ENCODE measurements at places on chromosomes 5 and 9.

DNA sequence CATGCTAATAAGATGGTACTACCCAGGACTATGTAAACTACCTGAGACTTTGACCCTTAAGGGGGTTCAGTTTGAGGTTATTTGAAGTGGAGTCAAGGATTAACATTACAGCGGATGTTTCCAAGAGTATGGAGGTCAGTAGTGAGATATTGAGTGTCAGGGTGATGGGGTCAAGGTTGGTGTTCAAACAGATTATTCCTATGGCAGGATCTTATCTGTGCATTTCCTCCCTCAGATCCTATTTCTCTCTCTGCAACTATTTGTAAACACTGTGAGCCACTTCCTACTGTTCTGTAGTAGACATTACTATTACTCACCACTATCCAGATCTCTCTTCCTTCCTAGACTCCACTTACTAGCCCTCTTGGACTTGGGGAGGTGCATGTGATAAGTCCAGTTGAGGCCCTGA, 54.0 kb upstream of the STOM start:
- DNase-seq, result no peak

- no peak for DNase-seq
Measured at GRCh38 chr5:41770799-41771198, 99.4 kb downstream of the OXCT1 start.

DNA sequence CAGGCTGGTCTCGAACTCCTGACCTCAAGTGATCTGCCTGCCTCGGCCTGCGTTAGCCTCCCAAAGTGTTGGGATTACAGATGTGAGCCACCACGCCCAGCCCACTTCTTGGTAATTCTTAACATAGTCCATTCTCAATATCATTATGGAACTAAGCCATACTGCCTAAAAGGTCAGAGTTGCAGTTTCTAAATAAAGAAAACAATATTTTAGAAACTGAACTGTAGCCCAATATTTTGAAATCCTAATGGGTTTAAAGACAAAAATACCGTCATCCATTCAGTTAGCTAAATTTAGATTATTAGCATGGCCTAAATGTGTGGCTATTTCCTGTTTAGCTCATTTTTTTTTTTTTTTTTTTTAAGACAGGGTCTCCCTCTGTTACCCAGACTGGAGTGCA, 99.5 kb downstream of the USP20 start:
- no peak for DNase-seq

DNA sequence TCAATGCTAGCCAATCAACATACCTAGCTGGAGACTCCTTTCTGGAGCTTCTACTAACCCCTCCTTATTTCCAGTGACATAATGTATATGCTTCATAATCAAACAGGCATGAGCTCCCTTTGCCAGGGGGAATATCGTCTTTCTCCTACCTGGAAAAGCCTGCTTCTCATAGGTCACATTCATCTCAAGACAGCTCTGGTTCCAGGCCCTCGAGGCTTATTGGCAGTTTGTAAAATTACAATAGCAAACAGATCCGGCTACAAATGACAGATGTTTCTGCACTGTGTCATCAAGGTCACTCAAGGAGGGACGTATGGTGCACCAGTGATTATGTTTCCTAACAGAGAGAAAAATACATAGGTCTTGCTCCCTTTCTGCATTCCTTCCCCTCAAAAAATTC, 140.0 kb downstream of the SAXO1 start:
- no peak for DNase-seq

- DNase-seq, result no peak
Measured at GRCh38 chr9:840343-840742, 1.2 kb upstream of the DMRT1 start.

- DNase-seq, result no peak
Measured at GRCh38 chr9:6965566-6965965, 207.8 kb downstream of the KDM4C start.

- DNase-seq, result no peak
Measured at GRCh38 chr5:155726267-155726666, 600.7 kb upstream of the SGCD start.

DNA sequence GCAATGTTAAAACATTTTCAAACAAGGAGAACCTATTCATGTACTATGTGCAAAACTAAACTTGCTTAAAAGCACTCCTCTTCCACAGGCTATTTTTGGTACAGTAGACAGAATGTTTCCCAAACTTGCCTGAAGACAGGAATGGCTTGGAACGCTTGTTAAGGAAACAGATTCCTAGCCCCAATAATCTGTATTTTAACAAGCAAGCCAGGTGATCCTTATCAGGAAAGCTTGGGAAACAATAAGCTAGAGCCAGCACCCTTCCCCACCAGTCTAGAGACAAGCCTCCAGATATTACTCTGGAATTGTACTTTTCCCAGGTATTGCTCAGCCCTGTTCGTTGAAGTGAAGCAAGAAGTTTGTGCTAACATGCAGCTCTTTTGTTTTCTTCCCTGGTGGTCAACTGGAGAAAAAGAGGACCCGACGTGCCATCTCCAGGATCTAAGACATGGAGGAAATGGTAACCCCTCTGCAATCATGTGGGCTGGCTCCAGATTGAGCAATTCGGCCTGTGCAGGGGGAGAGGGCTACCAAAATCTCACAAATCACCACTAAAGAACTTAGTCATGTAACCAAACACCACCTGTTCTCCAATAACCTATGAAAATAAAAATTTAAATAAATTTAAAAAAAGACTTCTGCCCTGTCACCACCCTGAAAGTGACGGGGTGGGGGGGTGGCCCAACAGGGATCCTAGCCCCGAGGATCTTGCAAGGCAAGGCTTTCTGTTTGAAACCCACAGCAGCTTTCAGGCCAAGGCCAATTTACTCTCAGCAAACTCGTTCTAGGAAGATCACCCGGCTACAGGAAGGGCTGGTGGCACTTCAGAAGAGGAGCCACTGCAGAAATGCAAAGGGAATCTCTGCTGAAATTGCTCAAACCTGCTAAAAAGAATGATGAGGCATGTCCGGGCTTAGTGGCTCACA, 48.6 kb downstream of the SHB start:
- DNase-seq, result no peak

GRCh38 chr9:117744856-117745389, 40.7 kb downstream of the TLR4 start:
- no peak for DNase-seq

DNA sequence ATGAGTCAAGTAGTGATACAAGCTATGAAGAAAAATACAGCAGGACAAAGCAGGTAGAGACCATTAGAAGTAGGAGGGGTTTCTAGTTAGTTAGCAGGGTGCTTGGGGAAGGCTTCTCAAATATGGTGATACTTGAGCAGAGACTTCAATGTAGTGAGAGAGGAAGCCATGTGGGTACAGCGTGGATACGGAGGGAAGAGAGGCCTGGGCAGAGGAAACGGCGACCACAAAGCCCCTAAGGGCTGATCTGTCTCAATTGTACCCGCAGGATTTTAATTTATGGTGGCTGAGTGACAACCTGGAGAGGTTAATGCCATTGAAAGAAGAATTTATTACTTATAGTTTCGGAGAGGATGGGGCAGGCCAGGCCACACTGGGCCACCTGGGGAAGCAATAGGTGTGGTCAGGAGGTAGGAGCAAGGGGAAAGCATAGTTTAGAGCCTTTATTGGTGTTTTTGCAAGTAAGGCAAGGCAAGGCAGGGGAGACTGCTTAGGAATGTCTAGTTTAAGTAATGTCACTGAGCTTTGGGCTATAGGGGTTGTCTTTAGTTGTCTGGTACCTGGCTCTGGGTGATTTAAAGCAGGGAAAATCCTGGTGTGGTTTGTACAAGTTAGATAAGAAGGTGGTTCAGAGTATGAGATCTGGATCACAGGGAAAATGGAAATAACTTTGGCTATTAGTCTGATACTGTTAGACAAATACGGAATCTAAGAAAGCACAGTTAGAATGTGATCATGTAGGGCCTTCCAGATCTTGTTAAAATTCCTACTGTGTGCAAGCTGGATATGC, 42.6 kb downstream of the GCNT4 start:
- no peak for DNase-seq

GRCh38 chr5:66963559-66963971, 233.0 kb downstream of the CD180 start:
- DNase-seq, result no peak

GRCh38 chr5:170747851-170748250, 35.7 kb upstream of the GABRP start:
- DNase-seq, result no peak

GRCh38 chr9:87556039-87556438, 58.4 kb downstream of the DAPK1 start:
- DNase-seq, result no peak

DNA sequence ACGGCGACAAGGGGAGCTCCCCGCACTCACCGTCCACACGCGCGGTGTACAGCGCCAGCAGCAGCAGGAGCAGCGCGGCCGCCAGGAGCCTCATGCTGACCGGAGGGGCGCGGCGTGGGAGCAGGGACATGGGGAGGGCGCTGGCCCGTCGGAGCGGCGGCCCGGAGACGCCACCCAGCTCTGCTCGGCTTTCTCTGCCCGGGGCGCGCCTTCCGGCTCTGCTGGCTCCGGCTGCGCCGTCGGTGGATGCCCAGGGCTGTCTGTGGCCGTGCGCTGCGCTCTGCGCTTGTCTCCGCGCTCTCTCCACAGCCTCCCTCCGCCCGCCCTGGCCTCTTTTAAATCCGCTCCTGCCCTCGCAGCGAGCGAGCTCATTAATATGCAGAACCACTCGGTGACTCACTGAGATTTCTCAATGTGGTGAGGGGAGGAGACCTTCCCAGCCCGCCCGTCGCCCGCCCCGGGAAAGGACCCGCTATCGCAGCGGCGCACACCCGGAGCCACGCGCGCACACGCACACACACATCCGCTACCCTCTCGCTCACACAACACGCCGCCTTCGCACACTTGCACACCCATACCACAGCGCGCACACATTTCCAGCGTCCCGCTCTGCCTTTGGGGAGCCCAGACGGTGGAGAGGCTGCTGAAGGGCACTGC, at the start of gene CXCL14:
CXCL14 (minus strand) TSS at position 307 of the 657 bp plus-strand sequence; CDS start at position 94, 213 bp downstream.
- DNase-seq, result peak; percentile 32

DNA sequence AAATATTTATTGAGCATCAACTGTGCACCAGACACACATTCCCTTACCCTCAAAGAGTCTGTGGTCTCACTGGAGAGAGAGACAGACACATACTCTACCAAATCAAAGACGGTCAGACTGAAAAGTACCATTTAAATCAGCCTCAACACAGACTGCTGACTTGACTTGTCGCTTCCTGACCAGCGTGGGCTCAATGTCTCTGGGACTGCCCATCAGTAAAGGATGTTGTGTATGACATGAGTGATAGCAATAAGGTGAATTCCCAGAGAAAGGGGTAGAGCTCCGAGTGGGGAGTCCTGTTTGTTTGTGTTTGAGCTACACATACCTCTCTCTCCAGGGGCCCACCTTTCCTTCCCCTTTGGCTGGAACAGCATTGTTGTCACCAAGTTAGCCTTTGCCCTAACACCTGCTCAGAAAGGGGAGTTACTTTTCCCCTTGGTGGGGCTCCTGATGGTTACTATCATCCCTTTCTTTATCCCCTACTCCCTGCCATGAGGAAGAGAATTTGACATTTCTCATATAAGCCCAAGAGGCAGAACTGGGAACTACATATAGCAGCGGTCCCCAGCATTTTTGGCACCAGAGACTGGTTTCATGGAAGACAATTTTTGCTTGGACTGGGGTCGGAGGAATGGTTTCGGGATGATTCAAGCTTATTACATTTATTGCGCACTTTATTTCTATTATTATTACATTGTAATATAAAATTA, 33.9 kb downstream of the NR4A3 start:
- DNase-seq, result no peak

GRCh38 chr5:173089581-173089980, 33.4 kb downstream of the CREBRF start:
- no peak for DNase-seq

DNA sequence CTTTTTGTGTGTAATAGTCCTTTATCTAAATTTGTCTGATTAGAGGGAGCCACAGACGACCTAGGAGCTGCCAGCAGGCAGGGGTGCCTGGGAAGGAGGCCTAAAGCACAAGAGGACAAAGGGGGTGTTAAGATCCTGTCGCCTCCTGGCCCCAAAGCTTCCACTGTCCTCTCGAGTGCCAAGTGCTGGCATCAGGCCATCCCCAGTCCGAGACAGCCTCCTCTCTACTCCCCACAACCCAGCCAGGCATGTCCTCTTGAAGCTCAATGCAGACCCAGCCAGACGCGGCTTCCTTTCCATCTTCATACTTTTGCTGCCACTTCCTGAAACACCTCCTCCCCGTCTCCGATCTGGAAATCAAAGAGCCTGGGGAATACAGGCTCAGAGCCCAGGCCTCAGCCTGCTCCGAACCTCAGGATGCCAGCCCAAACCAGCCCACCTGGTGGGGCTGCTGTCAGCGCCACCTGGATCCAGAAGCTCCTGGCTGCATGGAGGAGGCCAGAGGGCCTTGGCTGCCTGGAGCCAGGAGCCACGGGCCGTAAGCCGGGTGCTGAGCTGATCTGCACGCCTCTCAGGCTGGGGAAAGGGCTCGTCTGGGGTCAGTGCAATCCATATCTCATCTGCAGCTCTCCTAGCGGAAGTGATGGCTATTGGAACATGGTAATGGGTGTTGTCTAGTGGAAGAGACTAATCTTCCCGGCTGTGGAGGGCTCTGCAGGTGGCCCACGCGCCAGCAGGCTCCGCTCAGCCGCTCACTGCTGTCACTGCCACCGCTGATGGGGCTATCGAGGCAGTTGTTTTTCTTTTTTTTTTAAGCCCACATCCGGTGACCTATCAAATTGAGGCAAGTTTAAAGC, 60.2 kb upstream of the FUBP3 start:
- DNase-seq, result no peak

DNA sequence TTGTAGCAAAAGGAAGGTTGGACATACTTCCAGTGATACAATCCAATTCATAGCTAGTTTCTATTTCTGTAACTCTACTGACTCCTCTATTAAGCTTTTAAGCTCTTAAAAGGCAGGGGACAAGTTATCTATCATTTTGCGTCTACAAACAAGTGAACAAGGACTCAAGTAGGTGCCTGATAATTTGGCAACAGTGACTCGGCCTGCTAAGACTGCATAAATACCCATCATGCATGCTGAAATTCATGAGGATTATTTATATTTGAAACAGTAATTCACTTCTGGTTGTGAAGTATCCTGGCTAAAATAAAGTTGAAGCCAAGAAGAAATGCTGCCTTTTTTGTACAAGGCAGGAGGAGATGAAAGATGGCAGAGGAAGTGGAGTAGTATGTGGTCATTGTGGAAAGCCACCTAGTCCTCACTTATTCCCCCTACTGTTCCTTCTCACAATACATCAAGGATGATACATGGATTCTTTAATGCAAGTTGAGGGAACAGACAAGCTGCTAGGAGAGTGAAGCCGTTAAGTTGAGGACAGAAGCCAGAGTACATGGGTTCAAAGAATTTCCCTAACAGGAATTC, 74.0 kb downstream of the MRPS27 start:
- DNase-seq, result no peak

- DNase-seq, result no peak
Measured at GRCh38 chr5:72107901-72108201, 576 bp downstream of the MAP1B start.

DNA sequence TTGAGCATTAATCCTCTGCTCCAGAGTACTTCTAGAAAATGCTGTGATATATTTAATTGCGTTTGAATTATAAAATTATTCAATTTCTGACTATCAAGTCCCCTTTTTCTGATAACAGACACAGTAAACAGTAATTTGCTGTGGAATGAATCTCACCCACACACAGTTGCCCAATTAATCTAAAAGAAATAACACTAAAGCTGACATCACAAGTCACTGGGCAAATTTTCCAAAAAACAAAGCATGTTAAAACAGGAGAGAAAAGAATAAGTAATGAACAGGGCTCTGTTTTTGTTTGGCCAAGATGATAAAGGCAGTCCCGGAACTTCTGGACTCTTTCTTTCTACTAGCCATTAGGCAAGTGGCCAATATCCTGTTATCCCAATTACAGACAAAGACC, 56.5 kb downstream of the SLC27A6 start:
- no peak for DNase-seq

All from bone marrow (tissue), 2 donors.